ENCODE measurements at places on chromosomes 7 and 10.
A peak's percentile ranks its signal among the peaks of the same experiment; 100 is the strongest.

DNA sequence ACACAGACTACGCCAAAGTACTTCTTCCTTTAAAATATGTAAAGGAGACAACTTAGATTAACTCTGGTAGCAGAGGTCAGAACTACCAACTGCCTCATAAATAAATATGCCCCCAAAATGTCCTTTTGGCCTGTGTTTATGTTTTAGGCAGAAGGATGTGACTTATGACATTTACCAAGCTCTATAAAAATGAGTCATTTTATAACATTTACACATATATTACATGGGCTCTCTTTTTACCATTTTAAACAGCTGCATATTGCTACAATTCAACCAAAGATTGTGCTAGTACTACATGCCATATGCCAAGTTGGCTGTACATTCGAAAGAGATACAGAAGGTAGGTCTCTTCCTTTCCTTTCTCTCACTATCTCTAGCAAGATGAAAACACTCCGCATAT is 12.4 kb downstream of the ABLIM1 start:
- DNase-seq: no peak

GRCh38 chr7:119341822-119342221 is 931.2 kb upstream of the KCND2 start:
- no peak for DNase-seq

- no peak for DNase-seq
Measured at GRCh38 chr7:738723-739454, 11.8 kb upstream of the PRKAR1B start.

GRCh38 chr10:123009105-123009820 is 457 bp downstream of the ACADSB start:
- peak; percentile 39 for DNase-seq

- DNase-seq: no peak
Measured at GRCh38 chr7:130084037-130084875, 13.9 kb downstream of the KLHDC10 start.

DNA sequence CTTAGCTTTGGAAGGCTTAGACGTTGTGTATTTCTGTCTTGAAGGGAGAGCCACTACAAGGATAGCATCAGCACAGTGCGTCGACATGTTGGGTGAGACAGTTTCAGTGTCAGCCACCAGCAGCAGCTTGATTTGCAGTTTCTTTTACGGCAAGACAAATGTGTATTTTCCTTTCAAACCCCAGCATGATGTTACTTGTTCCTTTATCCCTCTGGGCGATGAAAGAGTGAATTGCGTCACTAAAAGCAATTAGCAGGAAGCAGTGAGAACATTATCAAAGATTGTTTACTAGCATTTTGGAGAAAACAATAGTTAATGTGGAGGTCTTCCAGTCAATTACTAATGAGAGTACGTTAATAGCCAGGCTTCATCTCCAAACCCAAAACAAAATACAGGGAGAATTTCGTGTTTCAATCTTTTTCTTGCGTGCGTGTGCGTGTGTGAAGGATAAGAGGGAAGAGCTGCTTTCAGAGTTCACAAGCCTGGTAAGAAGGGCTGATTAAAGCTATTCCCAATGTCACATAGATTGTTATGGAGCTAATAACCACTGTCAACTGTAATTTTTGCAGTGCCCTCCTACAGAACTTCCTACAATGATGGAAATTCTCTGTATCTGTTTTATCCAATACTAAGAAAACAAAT is 157.1 kb upstream of the AOAH start:
- DNase-seq: no peak

DNA sequence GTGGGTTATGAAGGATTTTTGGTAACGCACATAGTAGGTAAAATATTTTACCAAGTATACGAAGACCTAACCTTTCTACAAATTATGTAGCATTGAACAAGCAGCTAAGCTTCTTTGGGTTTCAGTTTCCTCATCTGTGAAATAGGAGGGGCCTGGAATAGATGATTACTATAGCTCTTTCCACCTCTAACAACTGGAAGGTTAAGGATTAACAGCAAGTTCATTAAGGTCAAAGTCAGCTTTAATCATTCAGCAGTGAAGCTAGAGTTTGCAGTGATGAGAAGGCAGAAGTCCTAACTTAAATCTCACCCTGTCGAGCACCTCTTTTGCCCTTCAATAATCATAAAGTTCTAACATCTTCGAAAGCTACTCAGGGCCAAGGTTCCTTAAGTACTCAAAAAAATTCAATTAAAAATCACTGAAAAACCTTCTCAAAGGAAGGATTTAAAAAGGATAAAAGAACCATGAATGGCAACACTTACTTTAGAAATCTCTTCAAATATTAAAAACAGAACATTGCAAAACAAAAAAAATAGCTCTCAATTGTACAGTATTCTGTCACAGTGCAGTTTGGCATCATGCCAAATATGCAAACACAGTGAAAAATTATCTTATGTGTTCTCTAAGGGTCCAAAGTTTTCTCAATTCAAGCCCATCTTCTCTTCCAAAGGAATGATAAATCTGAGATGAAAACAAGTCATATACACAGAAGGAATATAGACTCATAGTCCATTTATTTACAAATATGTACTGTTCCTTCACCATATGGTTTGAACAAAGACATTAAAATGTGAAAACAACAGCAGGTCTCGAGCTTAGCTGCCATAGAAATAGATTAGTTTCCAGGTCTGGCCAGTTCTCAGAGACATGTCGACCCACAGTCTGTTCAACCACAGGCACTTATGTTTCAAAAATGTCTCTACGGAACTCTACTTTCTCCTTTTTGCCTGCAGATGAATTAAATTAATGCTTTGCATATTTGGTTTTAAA is 152.0 kb upstream of the SLC13A1 start:
- DNase-seq: no peak

DNA sequence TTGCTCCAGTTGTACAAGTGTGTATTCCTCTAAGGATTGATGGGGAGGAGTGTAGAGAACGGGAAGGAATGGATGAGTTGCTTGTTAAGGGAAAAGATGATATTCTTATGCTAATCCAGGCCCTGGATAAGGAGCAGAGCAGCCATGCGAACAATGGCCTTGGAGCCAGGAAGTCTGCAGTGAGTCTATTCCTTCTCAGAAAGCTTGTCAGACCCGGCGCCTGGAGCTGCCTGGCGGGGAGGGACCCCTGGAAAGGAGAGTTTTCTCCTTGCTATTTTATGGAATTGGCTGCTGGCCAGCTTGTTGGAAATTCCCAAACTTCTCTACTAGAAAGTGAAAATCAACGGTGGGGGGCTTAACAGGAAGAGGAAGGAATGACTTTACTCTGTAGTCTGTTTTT is 89.1 kb downstream of the MMRN2 start:
- peak; percentile 20 for DNase-seq

DNA sequence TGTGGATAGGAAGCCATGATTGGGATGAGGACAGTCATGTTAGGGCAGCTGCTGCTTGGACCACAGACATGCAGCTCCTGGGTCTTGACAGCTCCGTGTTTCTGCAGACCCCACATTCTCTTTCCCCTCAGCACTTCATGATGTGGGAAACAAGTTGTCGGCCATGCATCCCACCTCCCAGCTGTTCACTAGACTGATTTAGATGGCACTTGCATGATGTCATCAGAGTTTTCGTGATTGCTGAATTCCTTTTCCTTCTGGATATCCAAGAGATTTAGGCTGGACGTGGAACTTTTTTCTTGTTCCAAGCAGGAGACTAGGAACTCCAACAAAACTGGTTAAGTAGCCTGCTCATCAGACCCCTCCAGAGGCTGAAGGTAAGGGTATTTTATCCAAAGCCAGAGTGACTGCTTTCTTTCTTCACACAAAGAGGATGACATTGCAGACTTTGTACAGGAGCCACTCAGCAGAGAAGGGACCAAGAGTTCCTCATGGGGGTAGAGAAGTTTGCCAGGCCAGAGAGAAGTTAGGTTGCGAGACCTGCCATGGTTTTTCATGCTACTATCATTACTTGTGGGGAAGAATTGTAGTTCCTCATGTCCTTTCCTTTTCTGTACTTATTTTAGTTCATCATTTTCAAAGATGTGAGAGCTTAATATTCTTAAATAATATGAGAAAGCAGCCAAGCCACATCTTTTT is 117.7 kb upstream of the GJD4 start:
- DNase-seq: peak; percentile 43

All from AG20443 (cell line).